ENCODE measurements at places on chromosomes 2 and 18.

GRCh38 chr18:34153711-34154110, 71.0 kb downstream of the NOL4 start:
- no peak for DNase-seq

DNA sequence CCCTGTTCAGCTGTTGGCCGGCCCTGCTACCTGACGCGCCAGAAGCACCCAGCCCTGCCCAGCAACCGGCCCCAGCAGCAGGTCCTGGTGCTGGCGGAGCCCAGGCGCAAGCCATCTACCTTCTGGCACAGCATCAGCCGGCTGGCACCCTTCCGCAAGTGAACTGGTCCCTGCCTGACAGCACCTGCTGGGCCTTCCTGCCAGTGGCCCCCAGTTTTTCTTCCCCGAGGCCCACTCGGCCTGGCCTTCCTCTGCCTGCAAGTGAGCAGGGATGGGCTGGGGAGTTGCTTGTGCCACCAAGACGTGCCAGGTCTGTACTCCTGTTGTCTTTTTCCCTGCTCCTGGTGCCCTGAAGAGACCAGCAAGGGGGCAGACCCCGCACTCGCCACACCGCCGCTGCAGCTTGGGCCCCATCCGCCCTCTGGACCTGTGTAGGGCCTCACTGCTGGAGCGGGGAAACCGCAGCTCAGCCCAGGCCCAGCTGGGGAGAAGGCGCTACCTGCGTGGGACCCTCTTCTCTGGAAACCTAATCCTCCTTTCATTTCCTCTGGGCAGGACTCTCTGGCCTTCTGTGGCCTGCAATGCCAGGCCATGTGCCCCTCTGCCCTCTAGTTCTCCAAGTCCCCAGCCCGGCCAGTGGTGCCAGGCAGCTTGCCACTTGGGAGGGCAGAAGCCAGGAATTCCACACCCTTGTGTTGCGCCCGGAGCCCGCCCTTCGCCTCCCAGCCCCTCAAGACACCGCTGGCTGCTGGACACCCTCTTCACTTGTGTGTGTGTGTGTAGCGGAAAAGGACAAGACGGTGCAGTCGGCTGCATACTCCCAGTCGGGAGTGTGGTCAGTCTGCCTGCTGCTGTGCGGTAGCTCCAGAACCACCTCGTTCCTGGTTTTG, 47.0 kb downstream of the FAM168B start:
- no peak for DNase-seq

DNA sequence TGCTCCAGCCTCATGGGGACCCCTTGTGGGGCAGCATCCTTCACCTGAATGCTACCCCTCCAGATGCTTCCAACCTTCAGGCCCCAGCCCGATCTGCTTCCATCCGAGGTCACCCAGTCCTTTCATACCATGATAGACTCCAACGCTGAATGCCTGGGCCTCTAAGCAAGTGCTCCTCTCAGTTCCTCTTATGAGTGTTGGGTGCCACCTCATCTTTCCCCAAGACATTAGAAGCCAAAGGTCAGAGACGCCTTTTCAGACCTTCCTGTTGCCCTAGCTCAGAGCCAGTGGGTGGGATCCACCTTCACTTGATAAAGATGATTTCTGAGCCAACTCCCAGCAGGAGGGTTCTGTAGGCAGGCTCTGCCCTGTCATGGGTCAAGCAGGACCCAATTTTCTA, 174.5 kb upstream of the MGAT5 start:
- no peak for DNase-seq

GRCh38 chr2:176978921-176979320, 233.7 kb upstream of the HNRNPA3 start:
- DNase-seq, result no peak

GRCh38 chr18:58314284-58314683, 270.3 kb downstream of the NEDD4L start:
- no peak for DNase-seq

DNA sequence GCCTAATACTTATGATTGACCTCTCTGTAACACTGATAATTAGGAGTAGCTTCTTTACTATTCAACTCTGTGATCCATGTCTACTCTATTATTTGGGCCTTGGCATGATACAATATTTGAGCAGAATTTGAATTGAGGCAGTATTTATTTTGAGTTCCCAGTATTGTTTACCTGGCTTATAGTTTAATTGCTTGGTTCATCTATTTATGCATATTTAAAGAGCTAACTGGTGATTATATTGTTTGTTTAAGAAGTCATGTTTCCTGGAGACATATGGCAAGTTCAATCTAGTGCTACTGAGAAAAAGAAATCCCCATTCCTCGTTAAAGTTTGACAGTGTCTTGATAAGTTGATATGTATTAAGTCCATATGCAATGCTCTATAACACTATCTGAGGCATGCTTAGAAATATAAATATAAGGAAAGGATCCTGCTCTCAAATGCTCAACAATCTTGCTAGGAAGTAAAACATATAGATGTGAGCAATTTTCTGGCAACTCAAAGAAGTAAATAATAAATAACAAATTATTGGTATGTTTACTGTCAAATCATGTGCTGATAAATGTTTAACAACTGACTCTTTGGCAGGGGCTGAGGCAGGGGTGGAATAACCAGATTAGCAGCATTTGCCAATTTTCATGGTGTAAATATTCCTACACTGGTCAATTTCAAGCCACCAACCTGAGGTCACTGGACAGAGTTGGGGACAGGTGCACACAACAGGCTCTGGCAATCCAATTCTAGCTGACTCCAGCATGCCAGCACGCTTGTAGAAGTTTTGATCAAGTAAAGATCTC, 430.2 kb upstream of the PIK3C3 start:
- no peak for DNase-seq

GRCh38 chr18:37547196-37547827, 18.3 kb downstream of the CELF4 start:
- no peak for DNase-seq

GRCh38 chr2:133438026-133438425, 130.2 kb downstream of the NCKAP5 start:
- no peak for DNase-seq

DNA sequence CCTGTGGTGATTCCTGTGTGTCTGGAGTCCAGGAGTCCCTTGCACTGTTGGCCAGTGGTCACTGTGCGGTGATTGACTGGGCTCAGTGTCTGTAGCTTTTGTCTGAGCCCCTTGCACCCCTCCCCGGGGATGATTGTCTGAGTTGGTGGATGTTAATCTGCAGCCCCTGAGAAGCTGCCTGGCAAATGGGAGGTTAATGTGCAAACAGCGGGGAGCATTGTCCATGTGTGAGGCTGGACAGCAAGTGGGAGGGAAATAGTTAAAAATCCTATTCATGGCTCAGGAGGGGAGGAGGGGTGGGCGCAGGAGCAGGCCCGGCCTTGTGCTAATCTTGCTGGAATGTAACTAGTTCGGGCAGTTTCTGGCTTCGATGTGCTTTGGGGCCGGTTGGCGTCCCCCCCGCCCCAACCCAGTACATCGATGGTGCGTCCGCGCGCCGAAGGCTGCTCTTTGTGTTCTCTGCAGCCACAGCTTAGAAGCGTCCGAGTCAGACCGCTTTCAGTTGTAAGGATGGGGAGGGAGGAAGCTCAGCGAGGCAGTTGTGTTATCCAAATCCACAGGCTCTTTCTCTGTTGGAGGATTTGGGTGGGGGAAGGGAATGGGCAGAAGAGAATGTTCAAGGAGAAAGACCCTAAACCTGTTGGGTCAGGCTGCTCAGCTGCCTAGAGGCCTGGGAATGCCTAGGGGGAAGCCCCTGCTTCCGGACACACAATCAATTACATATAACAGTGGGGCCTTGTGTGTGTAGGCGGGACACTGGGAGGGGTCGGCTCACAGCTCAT, 71.8 kb downstream of the TGOLN2 start:
- peak; percentile 76 for DNase-seq

GRCh38 chr18:11747731-11748130, 58.7 kb downstream of the GNAL start:
- no peak for DNase-seq

DNA sequence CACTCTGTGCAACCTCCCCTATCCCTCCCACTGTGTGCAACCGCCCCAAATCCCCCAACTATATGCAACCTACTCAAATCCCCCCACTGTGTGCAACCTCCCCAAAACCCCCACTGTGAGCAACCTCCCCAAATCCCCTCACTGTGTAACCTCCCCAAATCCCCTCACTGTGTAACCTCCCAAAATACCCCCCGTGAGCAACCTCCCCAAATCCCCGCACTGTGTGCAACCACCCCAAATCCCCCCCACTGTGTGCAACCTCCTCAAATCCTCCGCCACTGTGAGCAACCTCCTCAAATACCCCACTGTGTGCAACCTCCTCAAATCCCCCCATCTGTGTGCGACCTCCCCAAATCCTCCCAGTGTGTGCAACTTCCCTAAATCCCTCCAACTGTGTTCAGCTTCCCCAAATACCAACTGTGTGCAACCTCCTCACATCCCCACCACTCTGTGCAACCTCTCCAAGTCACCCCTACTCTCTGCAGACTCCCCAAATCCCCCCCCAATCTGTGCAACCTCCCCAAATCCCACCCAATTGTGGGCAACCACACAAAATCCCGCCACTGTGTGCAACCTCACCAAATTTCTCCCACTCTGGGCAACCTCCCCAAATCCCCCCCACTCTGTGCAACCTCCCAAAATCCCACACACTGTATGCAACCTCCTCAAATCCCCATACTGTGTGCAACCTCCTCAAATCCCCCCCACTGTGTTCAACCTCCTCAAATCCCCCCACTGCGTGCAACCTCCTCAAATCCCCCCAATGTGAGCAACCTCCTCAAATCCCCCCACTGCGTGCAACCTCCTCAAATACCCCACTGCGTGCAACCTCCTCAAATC, 114.1 kb downstream of the TPO start:
- DNase-seq, result no peak

DNA sequence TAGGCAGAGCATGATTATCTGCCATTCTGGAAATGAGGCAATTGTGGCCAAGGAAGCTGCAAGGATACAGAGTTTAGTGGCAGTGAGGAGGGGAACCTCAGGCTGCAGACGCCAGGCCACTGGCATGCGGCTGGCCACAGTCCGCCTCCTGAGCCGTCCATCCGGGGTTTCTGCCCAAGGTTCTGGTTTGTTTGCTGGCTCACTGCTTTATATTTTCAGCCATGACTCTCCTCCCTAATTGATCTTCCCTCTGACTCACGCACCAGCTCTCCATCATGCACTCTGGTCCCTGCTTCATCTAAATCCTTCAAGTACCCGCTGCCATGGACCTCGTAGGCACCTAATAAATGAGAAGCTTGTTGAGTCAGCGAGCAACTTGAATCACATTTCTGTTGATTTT, 107.8 kb upstream of the REV1 start:
- no peak for DNase-seq

- no peak for DNase-seq
Measured at GRCh38 chr2:55490554-55490953, 29.0 kb upstream of the CFAP36 start.

GRCh38 chr2:181152226-181152625, 171.8 kb downstream of the UBE2E3 start:
- DNase-seq, result no peak

GRCh38 chr2:141380008-141380979, 750.5 kb downstream of the LRP1B start:
- no peak for DNase-seq

DNA sequence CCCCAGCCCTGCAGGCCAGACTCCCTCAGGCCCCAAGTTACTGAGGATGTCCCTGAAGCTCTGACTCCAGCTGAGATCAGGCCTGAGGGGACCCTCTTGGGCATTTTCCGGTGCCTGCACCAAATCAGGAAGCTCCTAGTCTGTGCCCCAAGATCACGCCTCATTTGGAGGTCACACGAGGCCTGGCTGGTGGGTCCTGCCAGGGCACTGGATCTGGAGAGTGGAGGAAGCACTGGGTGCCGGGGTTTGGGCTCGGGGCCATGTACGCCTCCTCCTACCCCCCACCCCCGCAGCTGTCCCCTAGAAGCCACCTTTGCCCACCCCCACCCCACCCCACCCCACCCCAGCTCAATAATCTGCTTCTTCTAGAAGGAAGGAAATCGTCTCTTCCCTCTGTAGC, 16.2 kb downstream of the SH2D6 start:
- no peak for DNase-seq

DNA sequence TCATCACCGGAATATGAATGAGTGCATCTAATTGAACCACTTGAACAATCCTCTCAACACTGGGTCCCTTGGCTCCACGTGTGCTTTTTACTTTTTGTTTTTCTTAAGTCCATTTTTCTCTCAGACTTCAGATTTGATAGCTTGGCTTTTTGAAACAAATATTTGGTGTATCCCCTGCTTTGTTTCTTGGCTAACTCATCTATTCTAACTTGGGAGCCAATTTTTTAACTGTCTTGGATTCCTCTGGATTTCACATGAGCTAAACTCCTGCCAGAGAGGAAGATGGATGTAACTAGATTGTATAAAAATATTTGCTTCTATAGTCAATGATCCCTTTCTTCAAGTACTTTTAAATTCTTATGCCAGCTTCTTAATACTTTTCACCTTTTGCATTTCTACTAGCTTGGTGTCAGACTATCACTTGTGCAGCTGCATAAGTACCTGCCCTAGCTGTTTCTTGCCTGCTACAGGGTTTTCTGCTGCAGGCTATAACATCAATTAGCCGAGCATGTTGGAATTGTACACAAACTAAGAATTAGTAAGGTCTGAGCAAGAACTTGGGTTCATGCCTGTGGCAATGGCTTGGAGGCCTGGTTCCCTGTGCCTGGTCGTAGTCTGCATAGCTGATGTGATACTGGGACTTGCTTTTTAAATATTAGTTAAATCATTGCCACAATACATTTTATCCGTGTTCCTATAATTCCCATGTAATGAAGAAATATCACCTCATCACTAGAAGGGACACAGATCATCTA, 281.5 kb downstream of the EN1 start:
- no peak for DNase-seq

- DNase-seq, result no peak
Measured at GRCh38 chr2:43110442-43110871, 115.9 kb downstream of the ZFP36L2 start.

GRCh38 chr2:61456070-61456745, 14.7 kb downstream of the USP34 start:
- DNase-seq, result no peak

GRCh38 chr2:69601179-69601612, 42.3 kb downstream of the AAK1 start:
- DNase-seq, result no peak

GRCh38 chr2:43100883-43101662, 125.3 kb downstream of the ZFP36L2 start:
- DNase-seq, result no peak

GRCh38 chr2:190682168-190682567, 33.3 kb downstream of the NAB1 start:
- no peak for DNase-seq

DNA sequence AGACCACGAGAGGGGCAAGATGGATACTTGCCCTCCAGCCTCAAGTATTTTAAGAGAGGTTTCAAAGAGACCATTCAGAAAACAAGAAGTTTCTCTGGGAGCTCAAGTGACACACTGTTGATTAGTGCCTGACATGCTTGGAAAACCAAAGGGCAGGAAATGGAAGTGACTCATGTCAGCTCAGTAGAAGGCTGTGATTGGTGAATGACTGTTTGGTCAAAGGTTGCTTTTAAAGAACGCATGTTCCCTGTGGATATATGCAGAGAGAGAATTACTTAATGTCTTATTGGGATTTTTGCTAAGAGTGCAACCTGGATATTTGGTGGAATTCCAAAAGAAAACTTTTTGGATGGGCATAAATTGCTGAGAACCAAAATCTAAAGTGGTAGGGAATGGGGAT, 549.9 kb downstream of the XIRP2 start:
- DNase-seq, result no peak

Data from progenitor cell of endocrine pancreas (in vitro differentiated cells).